ENCODE measurements at places on chromosomes 3 and 15.

DNA sequence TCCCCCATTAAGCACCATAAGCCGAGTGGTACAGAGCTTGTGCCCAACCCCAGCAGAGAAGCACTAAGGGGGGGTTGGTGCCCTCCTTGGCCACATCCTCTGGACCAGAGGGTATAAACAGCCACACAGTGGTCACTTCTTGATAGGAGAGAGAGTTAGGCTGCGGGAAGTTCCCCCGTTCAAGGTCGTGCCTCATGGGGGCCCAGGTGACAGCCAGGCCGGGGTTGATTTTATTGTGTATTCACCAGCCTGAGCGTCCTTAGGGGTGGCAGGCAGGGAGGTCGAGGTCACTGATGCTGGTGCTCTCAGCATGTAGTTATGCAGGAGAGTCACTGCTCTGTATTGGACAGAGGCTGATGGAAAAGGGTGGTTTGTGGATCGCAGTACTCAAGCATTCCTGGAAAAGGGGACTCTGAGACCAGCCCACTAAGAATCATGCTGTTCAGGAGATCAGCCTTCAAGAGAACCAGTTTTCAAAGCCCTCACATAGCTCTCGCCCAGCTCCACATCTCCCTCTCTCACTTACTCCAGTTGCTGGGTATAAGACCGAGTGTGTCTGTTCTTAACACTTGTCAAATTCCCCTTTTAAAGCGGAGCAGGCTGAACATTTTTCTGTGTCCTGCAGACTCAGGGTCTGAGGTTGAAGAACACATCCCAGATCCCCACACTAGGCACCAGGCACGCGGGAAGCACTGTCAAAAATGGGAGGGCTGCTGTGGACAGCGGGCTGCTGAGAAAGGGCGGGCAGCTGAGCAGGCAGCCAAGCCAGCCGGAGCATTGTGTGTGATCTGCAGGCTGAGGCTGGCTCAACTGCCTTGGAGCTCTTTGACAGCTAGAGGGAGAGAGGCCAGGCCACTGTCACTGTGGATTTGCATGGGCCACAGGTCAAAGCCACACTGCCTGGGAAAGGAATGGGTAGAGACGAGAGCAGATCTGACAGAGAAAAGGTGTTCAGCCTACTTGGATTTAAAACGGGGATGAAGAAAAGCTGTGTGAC lies 279.3 kb upstream of the LRRFIP2 start:
- peak overlapping the region; percentile 60 for H3K27ac ChIP-seq
- DNase-seq = peak; percentile 70

GRCh38 chr3:107650788-107651187 lies 128.0 kb downstream of the BBX start:
- DNase-seq = no peak
- H3K27ac ChIP-seq = no peak overlapping the region
- H3K27me3 ChIP-seq = no peaks in the 10 kb centered on the region
- peaks cover 2% of the 10 kb centered on the region for H3K36me3 ChIP-seq
- no peak overlapping the region for H3K4me3 ChIP-seq
- no peaks in the 10 kb centered on the region for H3K4me1 ChIP-seq

DNA sequence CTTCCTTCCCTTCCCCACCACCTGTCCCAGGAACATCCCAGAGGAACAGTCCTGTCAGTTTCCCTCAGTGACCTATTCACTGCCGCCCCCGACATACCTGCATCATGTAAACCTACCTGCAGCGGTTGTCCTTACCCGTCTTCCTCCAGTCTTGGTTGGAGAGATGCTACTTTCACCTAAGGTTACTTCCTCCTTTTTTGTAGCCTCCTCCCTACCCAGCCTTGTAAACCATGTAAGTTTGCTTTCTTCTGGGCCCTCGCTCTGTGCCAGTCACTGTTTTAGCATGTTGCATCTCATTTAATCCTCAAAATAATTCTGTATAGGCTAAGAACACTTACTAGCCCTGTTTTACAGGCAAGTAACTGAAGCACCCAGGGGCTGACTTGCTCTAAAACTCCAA lies 58.3 kb downstream of the GPR171 start:
- H3K27ac ChIP-seq = no peak overlapping the region
- no peak overlapping the region for H3K4me3 ChIP-seq
- H3K36me3 ChIP-seq = no peaks in the 10 kb centered on the region
- peaks cover 6% of the 10 kb centered on the region for H3K4me1 ChIP-seq

DNA sequence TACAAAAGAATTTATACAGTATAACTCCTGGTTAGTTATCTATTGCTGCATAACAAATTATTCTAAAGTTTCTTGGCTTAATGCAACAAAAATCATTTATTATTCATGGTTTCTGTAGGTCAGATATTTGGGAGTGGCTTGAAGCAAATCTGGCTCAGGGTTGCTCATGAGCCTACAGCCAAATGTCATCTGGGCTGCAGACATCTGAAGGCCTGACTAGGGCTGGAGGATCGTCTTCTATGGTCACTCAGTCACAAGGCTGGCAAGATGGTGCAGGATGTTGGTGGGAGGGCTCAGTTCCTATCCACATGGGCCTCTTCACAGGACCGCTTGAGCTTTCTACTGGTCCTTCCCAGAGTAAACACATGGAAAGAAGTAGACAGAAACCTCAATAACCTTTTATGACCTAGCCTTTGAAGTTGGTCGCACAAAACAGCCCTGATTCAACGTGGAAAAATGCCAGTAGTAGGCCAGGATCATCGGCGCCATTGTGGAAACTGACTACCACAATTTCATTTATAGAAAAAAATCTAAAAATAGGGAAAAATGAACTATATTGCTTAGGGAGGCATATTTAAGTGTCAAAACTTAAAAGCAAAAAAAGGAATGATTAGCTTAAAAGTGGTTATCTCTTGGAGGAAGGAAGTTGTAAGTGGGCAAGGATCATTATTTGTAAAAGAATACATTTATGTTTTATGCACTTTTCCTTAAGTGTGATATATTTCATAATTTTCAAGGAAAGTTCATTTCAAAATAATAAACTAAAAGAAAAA lies 9.9 kb upstream of the MITF start:
- no peak overlapping the region for H3K4me3 ChIP-seq
- no peaks in the 10 kb centered on the region for H3K36me3 ChIP-seq
- H3K4me1 ChIP-seq = peaks cover 2% of the 10 kb centered on the region

Data from muscle of leg (tissue), 16 donors.